Sciatic nerve (tissue), 2 donors: ENCODE measurements at places on chromosomes 1 and 21. TPM values are rescaled to one million over a fixed set of nuclear protein-coding genes. Genes with fewer than 3 reads are reported as not detected.

The CD244 gene
- 0.98 TPM for total RNA-seq

- DNase-seq = no peak
These were observed 14.5 kb downstream of the AIDA start for GRCh38 chr1:222697826-222698225.

The CTSS gene
- 80.9 TPM for total RNA-seq

- DNase-seq = no peak
These were observed 170.1 kb downstream of the SIPA1L2 start for GRCh38 chr1:232459826-232460225.

DNA sequence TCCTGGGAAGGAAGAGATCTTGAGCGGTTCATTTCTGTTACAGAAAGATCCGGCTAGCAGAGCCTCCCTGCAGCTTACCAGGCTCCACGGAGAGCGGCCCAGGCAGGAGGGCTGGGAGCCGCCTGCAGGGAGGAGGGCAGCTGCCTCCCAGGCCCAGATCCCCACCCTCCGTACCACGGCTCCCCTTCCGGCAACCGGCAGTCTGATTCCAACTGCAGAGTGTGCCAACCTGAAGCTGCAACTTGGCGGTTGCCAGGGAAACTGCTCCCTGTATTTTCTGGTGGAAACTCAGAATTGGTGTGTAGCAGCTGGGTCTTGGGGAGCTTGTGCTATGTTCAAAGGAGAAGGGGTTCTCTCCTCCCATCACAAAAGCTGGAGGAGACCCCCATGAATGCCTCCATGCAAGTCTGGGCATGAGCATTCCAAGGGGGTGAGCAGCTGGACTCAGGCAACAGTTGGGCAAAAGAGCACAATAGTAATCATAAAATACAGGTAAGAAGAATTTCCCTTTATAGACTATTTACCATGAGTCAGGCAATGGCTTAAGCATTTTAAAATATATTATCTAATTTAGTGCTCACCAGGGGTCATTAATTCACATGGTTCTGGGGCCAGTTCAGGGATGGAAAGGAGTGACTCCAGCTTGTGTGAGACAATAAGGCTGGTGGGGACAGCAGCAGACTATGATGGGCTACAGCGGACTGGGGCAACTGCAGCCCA is 46.1 kb upstream of the KAZN start:
- no peak for DNase-seq

DNA sequence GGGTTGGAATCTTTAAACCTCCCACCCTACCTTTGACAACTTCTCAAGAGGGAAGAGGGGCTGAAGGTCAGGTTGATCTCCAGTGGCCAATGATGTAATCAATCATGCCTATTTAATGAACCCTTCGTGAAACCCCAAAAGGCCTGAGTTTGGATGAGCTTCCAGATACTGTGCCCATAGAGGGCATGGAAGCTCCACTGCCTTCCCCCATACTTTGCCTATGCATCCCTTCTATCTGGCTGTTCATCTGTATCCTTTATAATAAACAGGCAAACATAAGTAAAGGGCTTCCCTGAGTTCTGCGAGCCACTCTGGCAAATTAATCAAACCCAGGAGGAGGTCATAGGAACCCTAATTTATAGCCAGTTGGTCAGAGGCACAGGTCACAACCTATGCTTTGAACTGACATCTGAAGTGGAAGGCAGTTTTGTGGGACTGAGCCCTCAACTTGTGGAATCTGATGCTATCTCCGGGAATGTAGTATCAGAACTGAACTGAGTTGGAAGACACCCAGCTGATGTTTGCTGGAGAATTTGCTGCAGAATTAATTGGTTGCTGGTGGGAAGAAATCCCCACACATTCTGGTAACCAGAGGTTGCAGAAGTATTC is 24.8 kb downstream of the S100A10 start:
- DNase-seq = no peak

DNA sequence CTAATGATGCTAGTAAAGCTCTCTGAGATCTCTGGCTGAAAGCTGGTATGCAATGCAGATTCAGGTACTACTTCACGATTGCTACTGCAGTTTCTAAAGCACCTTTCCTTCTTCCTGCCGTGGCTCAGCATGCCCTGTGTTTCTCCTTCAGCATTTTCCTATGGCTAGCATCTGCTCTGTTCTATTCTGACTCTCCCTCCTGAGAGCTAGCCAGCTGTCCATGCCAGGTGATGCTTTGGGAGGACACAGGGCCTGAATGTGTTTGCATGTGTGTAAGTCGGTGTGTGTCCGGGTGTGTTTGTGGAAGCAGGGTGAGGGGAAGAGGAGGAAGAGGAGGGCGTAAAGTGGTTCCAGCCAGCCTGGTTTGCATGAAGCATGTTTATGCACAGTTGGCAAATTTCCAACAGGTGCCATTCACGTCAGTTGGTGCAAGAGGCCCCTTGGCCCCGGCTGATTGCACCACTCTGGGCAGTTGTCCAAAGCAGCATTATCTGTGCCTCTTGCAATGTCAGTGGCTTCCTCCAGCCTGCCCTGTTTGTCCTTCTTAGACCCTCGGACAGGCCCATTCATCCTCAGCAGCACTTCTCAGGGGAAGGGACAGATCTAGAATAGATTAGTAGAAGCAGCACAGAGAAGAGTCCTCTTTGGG is 433.3 kb downstream of the DISC1 start:
- no peak for DNase-seq

DNA sequence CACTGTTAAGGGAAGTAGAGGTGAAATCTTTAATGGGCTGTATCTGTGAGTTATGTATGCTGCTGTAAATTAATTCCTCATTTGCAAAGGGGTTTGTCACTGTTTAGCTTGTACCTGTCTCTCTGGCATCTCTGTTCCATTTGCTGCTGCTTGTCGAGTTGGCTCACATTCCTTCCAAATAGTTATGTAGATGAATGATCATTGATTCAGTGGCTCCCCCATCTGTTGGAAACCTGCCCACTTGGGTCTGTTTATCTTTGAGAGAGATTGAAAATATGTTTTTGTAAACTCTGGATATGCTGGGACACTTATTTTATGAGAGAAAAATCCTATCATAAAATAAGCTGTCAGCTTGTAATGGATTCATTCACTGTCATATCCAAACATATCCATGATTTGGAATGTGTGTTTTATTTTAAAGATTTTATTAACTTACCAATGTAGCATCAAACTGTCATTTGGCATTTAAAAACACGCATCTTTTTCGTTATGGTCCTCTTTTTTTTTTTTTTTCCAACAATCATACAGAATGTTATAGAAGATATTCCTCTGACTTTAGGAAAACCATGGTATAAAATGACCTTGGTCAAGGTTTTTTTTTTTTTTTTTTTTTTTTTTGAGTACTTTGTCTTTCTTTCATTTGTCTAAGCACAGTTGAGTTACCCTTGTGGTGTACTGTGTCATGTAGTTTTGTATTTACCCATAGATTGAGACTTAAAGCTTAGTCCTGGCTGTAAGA is 3.5 kb downstream of the RYR2 start:
- no peak for DNase-seq
